ENCODE measurements at places on chromosomes 5 and 9. TPM values are rescaled to one million over a fixed set of nuclear protein-coding genes. Genes with fewer than 3 reads are reported as not detected.

DNA sequence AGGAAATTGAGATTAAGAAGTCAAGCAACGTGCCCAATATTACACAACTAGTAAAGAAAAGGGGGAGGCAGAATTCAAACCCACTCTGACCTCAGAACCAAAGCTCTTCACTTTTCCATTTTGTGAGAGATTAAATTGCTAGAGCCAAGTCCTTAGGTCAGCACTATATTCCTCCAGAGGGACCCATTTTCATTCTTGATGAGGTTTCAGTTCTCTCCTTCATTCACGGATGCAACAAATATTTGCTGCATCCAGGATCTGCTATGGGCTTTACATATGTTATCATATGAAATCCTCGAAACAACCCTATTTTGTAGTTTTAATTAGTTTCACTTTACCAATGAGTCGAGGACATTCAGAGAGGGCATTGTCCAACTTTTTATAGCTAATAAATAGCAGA is 239.2 kb downstream of the EFNA5 start:
- H3K27me3 ChIP-seq, result no peaks in the 10 kb centered on the region
- peaks cover 5% of the 10 kb centered on the region for H3K4me1 ChIP-seq
- H3K27ac ChIP-seq, result no peak overlapping the region
- no peak for DNase-seq
- H3K4me3 ChIP-seq, result no peak overlapping the region

DNA sequence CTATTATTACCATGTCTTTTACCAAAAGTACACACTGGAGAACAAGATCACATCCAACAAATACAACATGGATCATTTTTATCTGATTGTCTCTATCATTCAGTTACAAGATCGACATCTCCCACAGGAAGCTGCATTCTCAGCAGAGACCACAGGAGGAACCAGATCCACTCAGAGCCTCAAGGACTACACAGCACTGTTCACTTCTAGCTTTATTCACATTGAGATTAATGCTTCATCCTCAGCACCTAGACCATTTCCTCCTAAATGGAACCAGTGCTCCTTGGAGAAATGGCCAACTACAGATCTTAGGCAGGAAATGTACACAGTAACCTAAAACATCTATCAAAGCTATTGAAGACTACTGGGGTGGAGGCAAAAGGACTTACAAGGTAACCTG is 13.3 kb upstream of the C5orf15 start:
- peaks cover 20% of the 10 kb centered on the region for H3K4me1 ChIP-seq
- no peaks in the 10 kb centered on the region for H3K27me3 ChIP-seq
- no peak for DNase-seq
- no peak overlapping the region for H3K4me3 ChIP-seq
- no peak overlapping the region for H3K27ac ChIP-seq

- H3K4me3 ChIP-seq, result no peak overlapping the region
- no peak overlapping the region for H3K27ac ChIP-seq
- no peaks in the 10 kb centered on the region for H3K36me3 ChIP-seq
- no peak for DNase-seq
Observed at GRCh38 chr5:133247151-133247709, 195.4 kb downstream of the HSPA4 start.

DNA sequence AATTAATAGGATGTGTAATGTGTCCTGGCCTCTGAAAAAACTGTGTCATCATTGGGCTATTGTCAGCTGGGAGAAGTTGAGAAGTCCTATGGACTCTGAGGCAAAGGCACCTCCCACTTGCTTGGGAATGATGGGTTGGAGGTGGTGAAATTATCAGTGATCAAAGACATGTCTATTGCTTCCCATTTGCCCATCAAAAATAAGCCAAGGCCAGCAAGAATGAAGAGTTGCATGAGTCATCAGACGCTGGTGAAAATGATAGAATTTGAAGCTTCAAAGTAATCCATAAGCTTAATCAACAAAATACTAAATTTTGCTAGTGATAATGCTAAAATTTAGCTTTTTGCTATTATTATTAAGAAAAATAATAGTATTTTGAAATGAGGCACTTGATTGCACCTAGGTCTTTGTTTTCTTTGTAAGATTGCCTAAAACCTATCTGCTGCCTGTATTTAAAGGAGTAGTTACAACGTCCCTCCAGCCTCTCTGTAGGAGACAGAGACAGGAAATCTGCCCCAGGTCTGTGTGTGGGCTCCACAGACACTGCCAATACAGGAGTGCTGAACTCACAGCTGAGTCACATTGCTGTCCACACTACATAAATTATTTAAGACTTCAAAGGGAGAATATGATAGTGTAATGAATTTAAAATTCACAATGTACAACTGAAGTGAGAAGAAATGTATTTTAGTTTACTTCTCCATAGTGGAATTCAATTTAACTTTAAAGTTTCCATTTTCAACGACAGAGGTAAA is 48.4 kb upstream of the APC start:
- peak; percentile 88 for DNase-seq
- no peak overlapping the region for H3K27ac ChIP-seq
- H3K4me3 ChIP-seq, result no peak overlapping the region
- H3K27me3 ChIP-seq, result no peaks in the 10 kb centered on the region
- H3K36me3 ChIP-seq, result no peaks in the 10 kb centered on the region
- H3K4me1 ChIP-seq, result peaks cover 42% of the 10 kb centered on the region

GRCh38 chr5:80619086-80619485 is 35.4 kb upstream of the MSH3 start:
- no peaks in the 10 kb centered on the region for H3K4me1 ChIP-seq
- H3K36me3 ChIP-seq, result no peaks in the 10 kb centered on the region
- no peak for DNase-seq
- no peak overlapping the region for H3K27ac ChIP-seq
- H3K4me3 ChIP-seq, result no peak overlapping the region

GRCh38 chr5:126486332-126486731 is 63.1 kb downstream of the GRAMD2B start:
- no peaks in the 10 kb centered on the region for H3K27me3 ChIP-seq
- peak; percentile 17 for DNase-seq
- no peak overlapping the region for H3K4me3 ChIP-seq
- H3K36me3 ChIP-seq, result peaks cover 97% of the 10 kb centered on the region

- no peak overlapping the region for H3K27ac ChIP-seq
- no peaks in the 10 kb centered on the region for H3K36me3 ChIP-seq
- H3K4me3 ChIP-seq, result no peak overlapping the region
- no peak for DNase-seq
Observed at GRCh38 chr5:1244255-1244654, 19.1 kb downstream of the SLC6A18 start.

ACTBL2 gene
- total RNA-seq, result 0.11 TPM

DNA sequence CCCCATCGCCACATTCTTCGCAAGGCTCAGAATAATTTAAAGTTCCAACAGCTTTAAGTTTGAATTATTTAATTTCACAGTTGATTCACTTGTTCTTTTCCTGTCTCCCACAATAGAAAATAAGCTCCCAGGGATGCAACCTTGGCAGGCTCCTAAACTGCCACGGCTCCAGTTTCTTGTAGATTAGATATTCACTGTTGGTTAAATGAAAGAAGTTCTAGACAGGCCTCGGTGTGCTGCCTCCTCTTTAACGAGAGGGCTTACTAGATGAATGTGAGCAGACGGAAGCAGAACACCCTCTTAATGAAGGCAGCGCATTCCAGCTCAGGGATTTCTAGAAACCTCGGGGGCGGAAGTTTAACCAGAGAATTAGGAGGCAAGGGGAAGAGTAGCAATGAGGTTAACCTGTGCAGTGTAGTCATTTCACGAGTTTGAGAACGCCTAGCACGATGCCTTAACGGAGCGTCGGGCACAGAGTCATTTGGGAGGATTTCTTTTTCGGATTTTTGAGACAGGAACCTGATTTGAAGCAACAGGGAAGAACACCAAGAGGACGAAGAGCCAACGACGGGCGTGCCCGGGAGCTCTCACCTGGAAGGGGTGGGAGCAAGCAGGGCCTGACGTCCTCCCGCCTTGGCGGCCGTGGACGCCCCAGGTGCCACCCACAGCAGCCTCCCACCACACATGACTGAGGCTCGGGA is 637 bp upstream of the SMC5 start:
- peaks cover 18% of the 10 kb centered on the region for H3K36me3 ChIP-seq
- no peaks in the 10 kb centered on the region for H3K27me3 ChIP-seq
- H3K4me1 ChIP-seq, result peaks cover 60% of the 10 kb centered on the region
- peak; percentile 68 for DNase-seq
- peak overlapping the region; percentile 97 for H3K27ac ChIP-seq

GRCh38 chr5:168580227-168580508 is 1.0 kb upstream of the PANK3 start:
- DNase-seq, result peak; percentile 24
- H3K4me1 ChIP-seq, result peaks cover 13% of the 10 kb centered on the region
- H3K27ac ChIP-seq, result peak overlapping the region; percentile 79
- H3K36me3 ChIP-seq, result no peaks in the 10 kb centered on the region

GRCh38 chr9:33135470-33135958 is 31.6 kb downstream of the B4GALT1 start:
- no peak overlapping the region for H3K4me3 ChIP-seq
- H3K27me3 ChIP-seq, result no peaks in the 10 kb centered on the region
- H3K4me1 ChIP-seq, result peaks cover 43% of the 10 kb centered on the region
- DNase-seq, result no peak
- no peak overlapping the region for H3K27ac ChIP-seq

FOXD4L3 gene
- total RNA-seq, result not detected
